ENCODE measurements at places on chromosomes 5 and 9.

GRCh38 chr9:124855944-124856765 lies 2.9 kb downstream of the WDR38 start:
- DNase-seq = no peak

GRCh38 chr5:83568186-83568585 lies 96.6 kb downstream of the VCAN start:
- no peak for DNase-seq

GRCh38 chr9:133727277-133727875 lies 10.8 kb downstream of the SARDH start:
- DNase-seq = no peak

- DNase-seq = no peak
Measured at GRCh38 chr9:26770821-26771220, 121.8 kb downstream of the CAAP1 start.

GRCh38 chr5:50727149-50727496 lies 60.7 kb downstream of the PARP8 start:
- DNase-seq = no peak

- DNase-seq = no peak
Measured at GRCh38 chr9:121359351-121360294, 10.4 kb downstream of the STOM start.

GRCh38 chr9:6711403-6711802 lies 46.4 kb upstream of the KDM4C start:
- DNase-seq = no peak

- no peak for DNase-seq
Measured at GRCh38 chr5:73143716-73144115, 23.3 kb downstream of the TMEM171 start.

- DNase-seq = no peak
Measured at GRCh38 chr9:38334234-38334633, 58.3 kb upstream of the ALDH1B1 start.

DNA sequence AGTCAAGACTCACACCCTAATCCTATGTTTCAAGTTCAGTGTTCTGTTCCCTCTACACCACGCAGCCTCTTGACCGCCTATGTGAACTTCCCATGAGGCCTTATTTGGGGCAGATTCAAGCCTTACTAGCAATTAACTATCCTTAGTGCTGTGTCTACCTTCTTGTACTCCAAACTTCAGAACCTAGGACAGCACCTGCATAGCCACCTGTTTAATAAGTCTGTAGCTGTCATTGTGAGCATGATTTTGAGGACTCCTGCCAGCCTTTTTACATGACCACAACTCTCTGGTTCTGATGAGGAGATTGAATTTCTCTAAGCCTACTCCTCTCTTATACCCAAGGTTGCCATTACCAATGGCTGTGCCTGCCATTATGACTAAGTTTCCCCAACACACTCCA lies 50.8 kb upstream of the PCSK1 start:
- no peak for DNase-seq

- no peak for DNase-seq
Measured at GRCh38 chr9:13485068-13485596, 205.6 kb upstream of the MPDZ start.

DNA sequence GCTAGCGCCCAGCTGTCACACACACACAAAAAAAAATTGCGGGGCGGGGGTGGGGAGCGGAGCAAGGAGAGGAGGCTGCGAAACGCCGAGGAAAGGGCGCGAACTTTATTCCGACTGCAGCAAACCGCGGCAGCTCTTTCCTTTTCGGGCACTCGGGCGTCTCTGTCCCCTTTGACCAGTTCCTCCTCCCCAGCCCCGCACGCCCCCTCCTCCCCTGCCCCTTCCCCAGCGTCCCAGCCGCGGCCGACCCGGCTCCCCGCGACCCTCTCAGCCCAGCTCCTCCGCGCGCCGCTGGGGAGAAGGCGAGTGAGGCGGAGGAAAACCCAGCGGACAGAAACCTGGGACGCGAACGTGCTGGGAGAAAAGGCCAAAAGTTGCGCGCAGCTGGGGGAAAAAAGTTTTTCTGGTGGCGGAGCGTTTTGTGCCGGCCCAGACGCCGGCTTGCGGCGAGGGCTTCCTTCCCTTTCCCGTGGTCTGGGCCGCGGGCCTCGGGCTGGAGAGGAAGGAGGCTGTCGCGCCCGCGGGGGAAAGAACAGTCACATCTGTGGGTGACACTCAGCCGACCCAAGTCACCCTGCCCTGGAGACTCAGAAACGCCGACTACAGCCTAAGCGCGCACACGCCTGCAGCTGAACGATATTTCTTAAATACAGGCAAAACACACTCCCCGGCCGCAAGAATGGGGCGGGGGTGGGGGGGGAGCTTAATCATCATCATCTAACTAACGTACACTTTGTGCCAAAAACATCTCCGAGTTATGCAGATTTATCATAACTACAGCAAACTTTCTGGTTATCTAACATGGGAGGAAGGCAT lies 1.1 kb upstream of the BNC2 start:
- DNase-seq = no peak

- no peak for DNase-seq
Measured at GRCh38 chr5:149274939-149275338, 3.3 kb downstream of the AFAP1L1 start.

DNA sequence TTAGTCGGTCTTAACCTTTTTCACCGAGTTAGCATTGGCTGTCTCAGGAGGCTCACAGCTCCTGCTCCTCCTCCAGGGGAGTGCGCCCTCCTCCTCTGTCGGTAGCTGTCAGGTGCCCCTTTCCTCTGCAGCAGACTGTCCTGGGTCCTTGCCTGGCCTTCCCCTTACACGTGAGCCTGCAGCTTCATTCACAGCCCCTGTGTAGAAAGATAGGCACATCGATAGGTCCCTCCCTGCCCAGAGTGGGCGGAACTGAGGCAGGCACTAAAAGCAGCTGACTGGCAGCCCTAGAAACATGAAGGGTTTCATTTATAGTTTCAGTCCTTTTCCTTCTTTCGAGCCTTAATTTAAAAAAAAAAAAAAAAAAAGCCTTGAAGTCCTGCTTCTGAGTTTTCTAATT lies 17.2 kb downstream of the TENT4A start:
- no peak for DNase-seq

DNA sequence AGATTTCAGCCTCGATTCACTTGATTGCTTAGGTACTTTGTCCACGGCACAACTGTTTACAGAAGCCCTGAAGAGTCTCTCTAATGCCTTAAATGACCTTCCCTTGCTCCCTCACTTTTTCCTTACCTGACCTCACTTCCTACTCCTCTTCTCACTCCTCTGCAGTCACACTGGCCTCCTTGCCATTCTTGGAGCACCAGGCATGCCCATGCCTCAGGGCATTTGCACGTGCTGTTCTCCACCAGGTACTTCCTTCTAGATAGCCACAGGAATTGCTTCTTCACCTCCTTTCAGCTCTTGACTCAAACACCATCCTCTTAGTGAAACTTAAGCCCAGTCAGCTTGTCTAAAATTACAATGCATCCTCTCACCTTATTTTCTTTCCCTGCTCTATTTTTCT lies 52.4 kb upstream of the TRAF1 start:
- no peak for DNase-seq

- no peak for DNase-seq
Measured at GRCh38 chr9:129462360-129462759, 158.5 kb downstream of the C9orf50 start.

DNA sequence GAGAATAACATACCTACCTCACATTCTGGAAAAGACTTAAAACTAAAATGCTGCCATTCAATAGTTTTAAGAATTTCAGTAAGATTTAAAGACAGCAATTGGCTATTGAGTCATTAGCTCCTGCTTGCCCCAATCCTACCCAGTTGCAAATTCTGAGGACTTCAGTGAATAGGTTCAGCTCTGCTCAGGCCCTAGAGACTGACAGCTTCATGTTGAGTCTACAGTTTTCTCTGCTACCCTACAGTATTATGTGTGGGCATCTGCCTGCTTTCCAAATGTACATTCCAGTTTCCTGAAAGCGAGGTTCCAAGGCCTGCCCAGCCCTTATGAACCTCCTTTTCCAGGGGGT lies 61.5 kb downstream of the ARSB start:
- no peak for DNase-seq

DNA sequence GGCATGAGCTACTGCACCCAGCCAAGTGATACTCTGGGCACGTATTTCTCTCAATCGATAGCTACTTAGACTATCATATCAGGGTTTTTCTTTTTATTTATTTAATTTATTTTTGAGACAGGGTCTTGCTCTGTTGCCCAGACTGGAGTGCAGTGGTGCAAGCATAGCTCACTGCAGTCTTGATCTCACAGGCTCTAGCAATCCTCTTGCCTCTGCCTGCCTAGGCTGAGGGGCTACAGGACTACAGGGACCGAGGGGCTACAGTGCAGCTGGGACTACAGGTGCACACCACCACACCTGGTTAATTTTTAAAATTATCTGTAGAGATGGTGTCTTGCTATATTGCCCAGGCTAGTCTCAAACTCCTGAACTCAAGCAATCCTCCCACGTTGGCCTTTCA lies 20.3 kb upstream of the ANKHD1 start:
- DNase-seq = no peak

DNA sequence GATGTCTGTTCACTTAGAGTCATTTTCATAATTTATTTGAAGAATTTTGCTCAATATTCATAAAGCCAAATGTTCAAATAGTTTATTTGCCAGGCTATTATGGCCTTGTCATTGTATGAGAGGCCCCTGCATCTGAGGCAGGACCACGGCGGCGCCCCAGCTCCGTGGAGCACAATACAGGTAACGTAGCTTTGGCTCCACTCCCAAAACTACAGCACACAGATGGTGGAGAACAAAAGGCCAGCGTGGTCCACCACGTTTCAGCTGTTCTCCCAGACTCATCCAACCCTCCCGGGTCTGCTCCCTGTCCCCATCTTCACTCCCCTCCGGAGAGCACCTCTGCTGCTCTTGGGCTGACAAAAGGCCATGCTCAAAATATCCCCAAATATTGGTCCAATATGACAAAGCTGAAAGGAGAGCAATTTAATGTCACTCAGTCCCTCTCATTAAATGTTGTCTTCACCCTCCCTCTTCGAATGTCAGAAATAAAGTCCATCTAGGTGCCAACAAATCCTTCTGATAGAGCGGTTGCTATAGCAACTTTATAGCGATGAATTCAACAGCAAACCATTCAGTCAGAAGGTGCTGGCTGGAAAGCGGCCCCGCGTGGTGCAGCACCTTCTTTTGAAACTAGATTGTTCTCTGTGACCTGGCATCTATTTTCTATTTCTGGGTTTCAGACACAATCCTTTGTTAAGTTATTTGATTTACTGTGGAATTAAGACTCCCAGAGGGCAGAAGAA lies 504.3 kb downstream of the ARHGEF28 start:
- DNase-seq = no peak

GRCh38 chr9:571066-571465 lies 270.4 kb upstream of the DMRT1 start:
- DNase-seq = no peak

- DNase-seq = peak; percentile 75
Measured at GRCh38 chr5:67165526-67166459, 30.8 kb downstream of the CD180 start.

DNA sequence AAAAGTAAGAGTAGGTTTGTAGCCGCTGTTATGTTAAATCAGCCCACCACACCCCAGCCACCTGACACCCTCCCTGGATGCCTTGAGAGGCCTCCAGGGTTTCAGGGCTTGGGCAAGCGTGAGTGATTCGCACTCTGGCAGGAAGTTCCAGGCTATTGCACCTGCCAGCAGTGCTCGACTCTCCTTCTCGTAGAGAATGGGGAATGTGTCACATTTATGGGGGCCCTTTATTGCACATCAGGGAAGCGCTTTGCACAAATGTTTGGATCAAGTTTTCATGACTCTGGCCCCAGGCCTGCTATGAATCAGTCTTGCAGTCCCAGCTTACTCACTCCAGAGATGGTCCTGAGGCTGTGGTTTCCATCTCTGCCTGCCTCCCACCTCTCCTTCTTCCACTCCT lies 66.1 kb upstream of the ADRA1B start:
- DNase-seq = no peak

- no peak for DNase-seq
Measured at GRCh38 chr5:140202078-140202477, 27.1 kb downstream of the CYSTM1 start.

- DNase-seq = no peak
Measured at GRCh38 chr9:73046769-73047168, 93.9 kb upstream of the ALDH1A1 start.

DNA sequence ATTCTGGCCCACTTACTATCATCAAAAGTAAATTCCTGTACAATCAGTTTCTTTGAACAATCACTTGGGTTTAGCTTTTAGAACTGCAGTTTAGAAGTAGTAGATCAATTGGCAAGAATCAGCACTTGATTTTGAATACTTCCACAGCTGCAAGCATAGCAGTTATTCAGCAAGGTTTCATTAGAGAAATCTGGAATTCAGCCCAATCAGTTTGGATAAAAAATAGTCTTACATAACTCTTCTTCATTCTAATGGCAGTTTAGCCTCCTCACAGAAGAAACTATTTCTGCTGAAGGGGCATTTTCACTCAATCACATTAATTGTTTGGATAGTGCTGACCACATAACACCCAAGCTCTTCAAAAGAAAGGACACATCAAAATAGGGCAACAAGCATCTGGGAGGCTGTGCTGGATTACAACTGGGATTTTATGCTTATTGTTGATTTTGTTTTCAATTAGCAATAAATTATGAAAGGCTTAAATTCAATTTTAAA lies 336.2 kb upstream of the PDE4D start:
- no peak for DNase-seq

DNA sequence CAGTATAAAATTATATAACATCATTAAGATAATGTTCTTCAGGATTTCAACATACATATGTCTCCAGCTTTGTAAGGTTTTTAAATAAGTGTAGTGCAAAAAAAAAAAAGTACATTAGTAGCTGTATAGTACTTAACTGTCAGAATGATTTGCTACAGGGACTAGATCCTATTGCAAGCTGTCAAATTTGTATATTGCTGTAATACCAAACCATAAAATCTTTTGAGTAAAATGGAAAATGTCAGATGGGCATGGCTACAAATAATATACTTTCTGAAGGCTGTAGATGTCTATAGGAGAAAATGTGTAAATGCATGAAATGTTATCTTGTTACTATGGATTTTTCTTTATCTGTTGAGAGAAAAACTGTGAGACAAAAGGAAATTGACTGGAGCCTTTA lies 298.5 kb downstream of the KDM4C start:
- no peak for DNase-seq

- DNase-seq = no peak
Measured at GRCh38 chr9:4923580-4924544, 61.2 kb upstream of the JAK2 start.

GRCh38 chr5:155050384-155051019 lies 36.9 kb downstream of the KIF4B start:
- no peak for DNase-seq

DNA sequence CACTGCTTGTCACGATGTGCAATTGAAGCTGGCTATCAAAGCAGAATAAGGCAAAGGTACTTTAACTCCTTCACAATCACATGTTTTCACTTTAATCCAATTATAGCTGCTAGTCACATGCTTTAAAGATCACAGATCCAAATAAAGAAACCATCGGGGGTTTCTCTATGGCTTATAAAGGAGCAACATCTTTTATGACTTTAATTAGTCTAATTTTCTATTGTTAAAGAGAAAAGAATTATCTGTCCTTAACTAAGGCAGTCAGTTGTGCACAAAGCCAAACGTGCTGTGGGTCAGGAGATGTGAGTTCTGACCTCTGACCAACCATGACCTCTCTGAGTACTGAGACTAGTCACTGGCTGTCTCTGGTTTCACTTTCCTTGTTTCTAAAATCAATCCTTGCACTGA lies 561.1 kb downstream of the RAB3C start:
- no peak for DNase-seq

GRCh38 chr5:32098890-32099310 lies 75.2 kb downstream of the GOLPH3 start:
- no peak for DNase-seq
